ENCODE measurements at places on chromosomes 2 and 18. TPM values are rescaled to one million over a fixed set of nuclear protein-coding genes. Genes with fewer than 3 reads are reported as not detected.

Gene GRB14
- total RNA-seq: 0.34 TPM

Gene SLC40A1
- total RNA-seq: 153 TPM

Gene GALNT14
- total RNA-seq: not detected

Gene GDF7
- 2.7 TPM for total RNA-seq

Gene CDH19
- total RNA-seq: under 0.01 TPM

Gene CHRNG
- not detected for total RNA-seq

Gene NPPC
- not detected for total RNA-seq

Gene PARD3B
- total RNA-seq: 11.3 TPM

Gene ZBTB7C
- total RNA-seq: not detected

Gene CPO
- total RNA-seq: not detected

Gene POMC
- 0.54 TPM for total RNA-seq

Gene ANKMY1
- 5.4 TPM for total RNA-seq

Gene MGAT5
- total RNA-seq: 150 TPM

Gene DSC3
- 0.11 TPM for total RNA-seq

Gene ABCB11
- not detected for total RNA-seq

Gene ALPG
- total RNA-seq: not detected

Gene TRIM43
- not detected for total RNA-seq

Gene TFPI
- 2,580 TPM for total RNA-seq

Gene IL36G
- not detected for total RNA-seq

Gene TCF23
- not detected for total RNA-seq

Gene TET3
- total RNA-seq: 4.4 TPM

Gene SAP130
- total RNA-seq: 3.4 TPM

Gene ITGB6
- not detected for total RNA-seq

Gene USP40
- 21.6 TPM for total RNA-seq

Gene ZC3H15
- 68.8 TPM for total RNA-seq

Gene CAVIN2
- 413 TPM for total RNA-seq

Gene COLEC11
- 0.65 TPM for total RNA-seq

Gene CFAP53
- total RNA-seq: under 0.01 TPM

Gene RAB6D
- total RNA-seq: 0.11 TPM

Gene RIT2
- total RNA-seq: not detected

Gene KCNS3
- total RNA-seq: 0.76 TPM

Gene TMEM37
- not detected for total RNA-seq

Gene DLX1
- total RNA-seq: not detected

Gene EPB41L3
- 49.1 TPM for total RNA-seq

Gene CPS1
- total RNA-seq: 0.22 TPM

Gene CMPK2
- 0.26 TPM for total RNA-seq

Gene TMEM178A
- 0.11 TPM for total RNA-seq

Gene ABCG5
- total RNA-seq: not detected

Gene LRRC30
- not detected for total RNA-seq

Gene EIF2B4
- 21.5 TPM for total RNA-seq

Gene RGPD4
- total RNA-seq: not detected

Gene HMSD
- total RNA-seq: not detected

Gene SPAST
- 27.3 TPM for total RNA-seq

Gene DSEL
- total RNA-seq: 14.8 TPM

Gene C2orf68
- 27.5 TPM for total RNA-seq

Gene UGT1A10
- total RNA-seq: not detected

Gene C1GALT1C1L
- 0.09 TPM for total RNA-seq
